NCI-H1417 treated with DMSO at 0.1 percent for 48 hours (cell line): ENCODE measurements at places on chromosomes 2 and 18.

DNA sequence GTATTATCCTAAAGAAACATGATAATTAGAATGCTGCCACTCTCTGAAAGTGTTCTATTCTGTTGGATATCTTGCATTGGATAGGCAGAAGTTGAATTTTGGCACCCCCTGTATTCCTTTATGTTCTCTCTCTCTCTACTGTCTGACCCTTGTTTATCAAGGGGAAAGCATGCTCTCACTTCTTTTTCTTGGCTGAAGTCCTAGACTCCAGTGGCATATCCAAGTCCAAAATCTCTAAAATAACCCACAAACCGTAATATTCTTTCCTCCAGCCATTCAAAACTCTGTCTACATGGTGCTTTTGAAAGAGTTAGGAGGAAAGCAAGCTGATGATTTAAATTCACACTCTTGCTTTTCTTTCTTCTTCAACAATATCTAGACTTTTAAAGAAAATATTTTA lies 669.7 kb downstream of the TDRD15 start:
- DNase-seq = no peak

DNA sequence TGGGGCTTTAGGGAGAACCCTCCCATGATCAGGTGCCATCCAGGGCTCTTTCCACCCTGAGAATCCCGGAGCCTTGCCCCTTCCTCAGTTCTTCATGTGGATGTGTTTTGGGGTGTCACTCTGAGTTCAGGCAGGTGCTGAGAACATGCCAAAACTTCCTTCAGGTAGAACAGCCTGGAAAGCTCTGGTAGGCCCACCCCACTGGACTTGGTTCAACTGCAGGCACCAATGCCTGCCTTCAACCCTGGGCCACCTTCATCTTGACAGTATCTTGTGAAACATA lies 85.8 kb downstream of the EPAS1 start:
- DNase-seq = no peak

GRCh38 chr2:239287461-239287860 lies 113.4 kb downstream of the HDAC4 start:
- DNase-seq = no peak

DNA sequence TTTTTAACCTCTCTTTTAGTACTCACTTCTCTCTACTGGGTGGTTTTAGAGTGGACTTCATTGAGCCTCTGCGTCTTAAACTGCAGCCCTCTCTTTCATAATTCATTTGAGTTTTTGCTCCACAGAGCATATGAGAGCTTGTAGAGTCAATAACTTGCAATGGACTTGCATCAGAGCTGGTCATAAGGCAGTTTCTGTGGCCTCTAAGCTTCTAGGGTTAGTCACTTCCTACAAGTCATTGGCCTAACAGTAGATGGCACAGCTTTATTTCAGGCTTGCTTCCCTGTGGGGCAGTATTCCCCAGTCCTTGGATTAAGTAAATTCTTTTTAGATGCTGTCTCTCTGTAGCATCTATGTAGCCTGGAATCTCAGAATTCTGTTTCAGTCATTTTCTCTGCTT lies 1435.7 kb downstream of the LRP1B start:
- DNase-seq = no peak

GRCh38 chr18:5627776-5628511 lies 84.1 kb upstream of the EPB41L3 start:
- DNase-seq = no peak

DNA sequence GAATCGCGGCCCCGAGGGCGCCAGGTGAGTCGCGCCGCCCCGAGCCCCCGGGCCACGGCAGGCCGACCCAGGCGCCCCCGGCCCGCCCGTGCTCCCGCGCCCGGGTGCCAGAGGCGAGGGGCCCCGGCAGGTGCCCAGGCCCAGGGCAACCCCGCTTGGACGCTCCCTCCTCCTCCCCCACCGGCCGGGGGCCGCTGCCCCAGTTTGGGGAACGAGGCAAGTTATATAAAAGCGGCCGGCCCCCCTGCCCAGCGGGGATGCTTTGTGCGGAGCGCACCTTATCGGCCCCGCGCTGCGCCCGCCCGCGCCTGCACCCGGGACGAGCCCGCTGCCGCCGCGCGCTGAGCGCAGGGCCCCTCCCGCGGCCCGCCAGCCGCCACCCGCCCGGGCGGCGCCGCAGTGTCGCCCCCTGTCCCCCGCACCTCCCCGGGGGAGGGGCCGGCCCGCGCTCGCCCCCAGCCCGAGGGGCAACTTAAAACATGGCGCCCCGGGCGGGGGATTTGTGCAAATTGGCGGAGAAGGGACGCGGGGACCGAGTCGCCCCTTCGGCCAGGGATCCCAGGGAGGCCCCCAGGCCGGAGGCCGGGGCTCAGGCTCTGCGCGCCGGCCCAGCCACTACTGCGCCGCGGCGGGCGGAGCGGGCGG lies 639 bp downstream of the EPB41L3 start:
- DNase-seq = no peak

DNA sequence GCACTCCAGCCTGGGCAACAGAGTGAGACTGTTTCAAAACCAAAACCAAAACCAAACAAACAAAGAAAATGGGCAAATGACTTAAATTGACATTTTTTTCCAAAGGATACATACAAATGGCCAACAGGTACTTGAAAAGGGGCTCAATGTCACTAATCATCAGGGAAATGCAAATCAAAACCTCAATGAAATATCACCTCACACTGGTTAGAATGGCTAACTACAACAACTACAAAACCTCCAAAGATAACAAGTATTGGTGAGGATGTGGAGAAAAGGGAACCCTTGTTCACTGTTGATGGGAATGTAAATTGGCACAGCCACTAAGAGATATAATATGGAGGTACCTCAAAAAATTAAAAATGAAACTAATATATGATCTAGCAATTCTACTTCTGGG lies 213.2 kb upstream of the HS6ST1 start:
- no peak for DNase-seq

DNA sequence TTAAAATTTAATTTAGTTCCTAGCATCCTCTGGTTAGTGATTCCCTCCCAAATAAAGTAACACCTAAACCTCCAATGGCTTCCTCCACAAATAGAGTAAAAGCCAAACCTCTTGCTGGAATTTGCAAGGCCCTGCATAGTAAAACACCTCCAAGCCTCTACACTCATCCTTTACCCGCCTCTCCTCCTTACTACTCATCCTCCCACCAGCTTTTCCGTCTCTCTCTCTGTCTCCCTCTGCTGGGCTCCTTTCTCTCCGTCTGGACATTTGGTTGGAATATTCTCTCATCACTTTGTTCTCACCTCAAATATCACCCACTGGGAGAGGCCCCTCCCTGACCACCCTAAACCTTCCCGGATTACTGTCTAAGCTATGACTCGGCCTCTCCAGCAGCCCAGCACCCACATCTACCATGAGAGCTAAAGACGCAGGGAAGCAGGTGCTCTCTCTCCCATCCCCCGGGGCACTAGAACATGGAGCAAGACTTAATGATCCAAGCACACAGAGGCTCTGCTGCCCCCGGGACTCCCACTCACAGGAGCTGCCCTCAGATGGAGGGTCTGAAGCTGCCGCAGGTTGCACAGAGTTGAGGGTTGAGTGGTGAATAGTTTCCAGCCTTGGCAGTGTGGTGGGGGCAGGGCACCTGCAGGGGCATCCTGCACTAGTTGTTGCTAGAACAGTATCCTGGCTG lies 167.2 kb downstream of the FBXO15 start:
- DNase-seq = no peak

DNA sequence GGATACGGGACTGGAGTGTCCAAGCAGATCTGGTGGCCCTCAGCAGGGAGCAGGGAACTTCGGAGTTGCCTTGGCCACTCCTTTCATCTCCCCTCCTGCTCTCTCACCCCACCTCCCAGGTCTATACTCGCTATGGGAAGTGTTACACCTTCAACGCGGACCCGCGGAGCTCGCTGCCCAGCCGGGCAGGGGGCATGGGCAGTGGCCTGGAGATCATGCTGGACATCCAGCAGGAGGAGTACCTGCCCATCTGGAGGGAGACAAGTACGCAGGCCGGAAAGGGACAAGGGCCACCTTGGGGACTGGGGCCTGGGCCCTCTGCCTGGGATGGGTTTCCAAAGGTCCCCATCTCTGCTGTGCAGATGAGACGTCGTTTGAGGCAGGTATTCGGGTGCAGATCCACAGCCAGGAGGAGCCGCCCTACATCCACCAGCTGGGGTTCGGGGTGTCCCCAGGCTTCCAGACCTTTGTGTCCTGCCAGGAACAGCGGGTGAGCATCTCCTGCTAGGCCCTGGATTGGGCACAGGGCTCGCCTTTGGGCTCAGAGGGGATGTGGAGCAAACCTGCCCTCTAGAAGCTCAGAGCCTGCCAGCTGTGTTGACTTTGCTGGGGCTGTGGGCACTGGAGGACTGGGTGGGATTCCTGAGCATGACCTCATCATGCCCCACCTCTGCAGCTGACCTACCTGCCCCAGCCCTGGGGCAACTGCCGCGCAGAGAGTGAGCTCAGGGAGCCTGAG lies 11.8 kb downstream of the CHPF start:
- DNase-seq = no peak

- no peak for DNase-seq
Observed at GRCh38 chr2:70574618-70575017, 21.0 kb upstream of the TGFA start.

DNA sequence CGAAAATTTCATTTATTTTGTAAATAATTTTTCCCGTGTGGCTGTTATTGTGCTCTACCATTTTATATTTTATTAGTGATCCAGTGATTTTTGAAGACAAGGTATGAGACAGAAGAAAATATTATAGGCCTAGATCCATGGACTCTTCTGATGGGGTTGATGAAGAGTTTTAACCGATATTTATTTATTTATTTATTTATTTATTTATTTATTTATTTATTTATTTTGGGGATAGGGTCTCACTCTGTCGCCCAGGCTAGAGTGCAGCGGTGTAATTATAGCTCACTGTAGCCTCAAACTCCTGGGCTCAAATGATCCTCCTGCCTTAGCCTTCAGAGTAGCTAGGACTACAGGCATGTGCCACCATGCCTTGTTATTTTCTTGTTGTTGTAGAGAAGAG lies 33.6 kb upstream of the RMND5A start:
- no peak for DNase-seq

GRCh38 chr2:99496021-99496420 lies 6.2 kb upstream of the REV1 start:
- DNase-seq = no peak

GRCh38 chr2:65765376-65765775 lies 333.0 kb upstream of the SPRED2 start:
- no peak for DNase-seq

GRCh38 chr2:61520261-61520660 lies 17.9 kb downstream of the XPO1 start:
- DNase-seq = no peak

GRCh38 chr18:43578706-43579105 lies 301.4 kb upstream of the SYT4 start:
- peak; percentile 42 for DNase-seq

DNA sequence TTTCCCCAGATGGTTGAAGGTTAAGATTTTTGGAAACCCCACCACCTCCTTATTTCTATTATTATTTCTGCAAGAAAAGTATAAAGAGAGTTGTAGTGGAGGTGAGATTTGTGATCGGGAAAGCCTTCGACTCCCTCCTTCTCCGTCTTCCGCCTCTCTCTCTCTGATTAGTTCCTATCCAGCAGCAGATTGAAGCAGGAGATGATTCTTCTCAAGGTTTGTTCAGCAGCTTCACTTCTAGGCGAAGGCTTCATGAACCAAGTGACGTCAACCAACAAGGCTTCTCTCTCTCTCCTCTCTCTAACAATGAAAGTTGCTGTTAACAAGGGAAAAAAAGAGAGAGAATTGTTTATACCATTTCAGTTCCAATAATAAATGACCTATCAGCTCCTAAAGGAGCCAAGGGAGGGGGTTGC lies at the start of gene BAZ2B:
TSS of gene BAZ2B (minus strand) at position 263 of the 416 bp plus-strand sequence. CDS start 137,829 bp downstream, outside the sequence.
- no peak for DNase-seq

GRCh38 chr2:100260712-100261620 lies 61.3 kb downstream of the LONRF2 start:
- DNase-seq = no peak

DNA sequence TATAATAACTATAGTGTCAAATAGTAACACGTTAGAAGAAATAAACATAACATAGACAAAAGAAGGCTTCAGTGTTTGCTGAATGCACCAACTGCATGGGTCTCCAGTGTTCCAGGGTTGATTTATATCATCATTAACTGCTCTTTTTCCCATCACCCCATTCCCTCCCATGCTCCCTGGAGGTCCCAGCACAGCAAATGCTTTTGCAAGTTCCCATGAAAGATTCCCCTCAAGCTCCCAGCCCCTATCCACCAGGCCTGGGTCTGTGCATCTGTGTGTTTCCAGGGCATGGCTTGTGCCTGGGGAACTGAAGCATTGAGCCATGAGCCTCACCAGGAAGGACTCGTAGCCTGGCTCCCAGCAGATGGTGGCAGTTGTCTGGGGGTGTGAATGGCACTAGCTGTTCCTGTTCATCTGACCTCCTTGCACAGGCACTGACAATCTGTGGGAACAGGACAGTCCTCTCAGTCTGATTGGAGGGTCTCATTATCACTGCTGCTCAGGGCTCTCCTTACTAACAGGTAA lies 164.6 kb upstream of the RMP24 start:
- no peak for DNase-seq

DNA sequence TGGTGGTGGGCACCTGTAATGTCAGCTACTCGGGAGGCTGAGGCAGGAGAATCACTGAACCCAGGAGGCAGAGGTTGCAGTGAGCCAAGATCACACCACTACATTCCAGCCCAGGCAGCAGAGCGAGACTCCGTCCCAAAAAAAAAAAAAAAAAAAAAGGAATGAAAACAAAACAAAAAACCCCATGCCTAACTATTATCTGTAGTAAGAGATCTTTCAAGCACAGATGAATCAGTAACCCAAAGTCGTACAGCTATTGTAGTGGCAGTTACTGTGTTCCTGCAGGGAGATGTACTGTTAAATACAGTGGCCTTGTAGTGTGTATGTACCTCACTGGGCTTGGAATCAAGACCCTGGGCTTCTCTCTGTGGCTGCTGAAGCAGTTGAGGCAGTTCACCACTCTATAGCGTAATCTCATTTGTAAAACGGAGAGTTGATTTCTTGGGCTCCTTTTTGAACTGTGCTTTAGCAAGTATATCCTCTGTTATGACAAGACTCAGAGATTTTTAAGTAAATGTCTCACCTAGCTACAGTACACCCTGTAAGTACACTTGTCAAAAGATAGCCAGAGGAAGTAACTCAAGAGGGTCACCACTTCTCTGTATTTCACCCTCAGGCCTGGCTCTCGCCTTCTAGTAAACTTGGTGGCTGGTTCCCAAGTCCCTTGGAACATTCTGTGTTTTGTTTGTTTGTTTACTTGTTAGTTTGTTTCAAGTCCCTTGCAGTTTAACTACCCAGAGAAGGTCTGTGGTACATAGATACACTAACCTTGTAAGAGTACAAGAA lies 109.6 kb upstream of the FOSL2 start:
- no peak for DNase-seq

- no peak for DNase-seq
Observed at GRCh38 chr2:165535471-165535870, 66.0 kb downstream of the CSRNP3 start.

GRCh38 chr2:37180006-37180639 lies 8.3 kb downstream of the SULT6B1 start:
- no peak for DNase-seq

GRCh38 chr2:9196637-9197036 lies 10.0 kb upstream of the ASAP2 start:
- no peak for DNase-seq
